Activated naive CD4-positive, alpha-beta T cell treated with anti-CD3 and anti-CD28 coated beads for 36 hours (primary cell): ENCODE measurements at places on chromosomes 6 and 20. TPM values are rescaled to one million over a fixed set of nuclear protein-coding genes. Genes with fewer than 3 reads are reported as not detected.

The NNAT gene
- total RNA-seq: 0.91 TPM

GRCh38 chr6:159170999-159171712, 2.0 kb downstream of the FNDC1 start:
- no peak overlapping the region for H3K27ac ChIP-seq
- DNase-seq: no peak

The DEFB124 gene
- not detected for total RNA-seq

- H3K36me3 ChIP-seq: peaks cover 45% of the 10 kb centered on the region
- no peak overlapping the region for H3K27ac ChIP-seq
- no peaks in the 10 kb centered on the region for H3K27me3 ChIP-seq
- no peak for DNase-seq
Observed at GRCh38 chr20:24972341-24972740, 20.2 kb downstream of the APMAP start.

- no peaks in the 10 kb centered on the region for H3K36me3 ChIP-seq
- H3K4me3 ChIP-seq: no peak overlapping the region
- H3K27ac ChIP-seq: no peak overlapping the region
- DNase-seq: no peak
- H3K27me3 ChIP-seq: no peaks in the 10 kb centered on the region
- peaks cover 14% of the 10 kb centered on the region for H3K4me1 ChIP-seq
Observed at GRCh38 chr20:36833275-36834020, 42.5 kb upstream of the TLDC2 start.

The SLC22A16 gene
- not detected for total RNA-seq

DNA sequence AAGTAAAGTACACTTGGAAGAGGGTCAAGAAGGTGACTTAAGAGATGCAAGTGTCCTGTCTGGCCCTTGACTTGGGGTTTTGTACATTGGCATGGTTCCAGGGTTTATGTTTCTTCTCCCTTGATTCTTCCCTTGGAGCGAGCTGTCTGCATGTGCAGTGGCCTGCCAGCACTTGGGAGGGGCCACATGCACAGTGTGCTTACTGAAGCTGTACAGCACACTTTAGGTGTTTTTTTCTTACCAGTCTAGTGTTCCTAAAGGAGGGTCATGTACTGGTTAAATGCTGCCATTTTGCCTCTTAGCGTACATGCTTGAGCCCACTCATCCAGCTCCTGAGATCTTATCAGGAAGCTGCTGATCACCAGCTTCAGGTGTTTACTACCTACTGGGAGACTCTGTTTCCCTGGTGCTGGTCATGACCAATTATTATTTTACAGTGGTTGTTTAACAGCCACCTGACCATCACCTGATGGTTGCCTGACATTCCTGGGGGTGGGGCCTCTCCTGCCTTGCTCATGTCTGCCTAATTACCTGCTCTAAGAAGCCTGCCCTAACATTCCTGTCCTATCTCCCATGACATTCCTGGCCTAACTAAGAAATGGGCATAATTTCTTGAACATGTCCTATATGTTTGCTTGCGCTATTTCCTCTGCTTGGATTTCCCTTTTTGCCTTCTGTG, 182.9 kb downstream of the MCHR2 start:
- H3K27ac ChIP-seq: no peak overlapping the region
- no peaks in the 10 kb centered on the region for H3K36me3 ChIP-seq
- H3K27me3 ChIP-seq: peaks cover 27% of the 10 kb centered on the region
- H3K4me3 ChIP-seq: no peak overlapping the region

GRCh38 chr20:44187772-44188709, 1.1 kb upstream of the JPH2 start:
- no peaks in the 10 kb centered on the region for H3K36me3 ChIP-seq
- no peak for DNase-seq
- H3K27ac ChIP-seq: no peak overlapping the region
- peaks cover 8% of the 10 kb centered on the region for H3K4me1 ChIP-seq

GRCh38 chr6:132167929-132168892, 217.0 kb upstream of the CCN2 start:
- no peak overlapping the region for H3K27ac ChIP-seq
- no peak overlapping the region for H3K4me3 ChIP-seq

DNA sequence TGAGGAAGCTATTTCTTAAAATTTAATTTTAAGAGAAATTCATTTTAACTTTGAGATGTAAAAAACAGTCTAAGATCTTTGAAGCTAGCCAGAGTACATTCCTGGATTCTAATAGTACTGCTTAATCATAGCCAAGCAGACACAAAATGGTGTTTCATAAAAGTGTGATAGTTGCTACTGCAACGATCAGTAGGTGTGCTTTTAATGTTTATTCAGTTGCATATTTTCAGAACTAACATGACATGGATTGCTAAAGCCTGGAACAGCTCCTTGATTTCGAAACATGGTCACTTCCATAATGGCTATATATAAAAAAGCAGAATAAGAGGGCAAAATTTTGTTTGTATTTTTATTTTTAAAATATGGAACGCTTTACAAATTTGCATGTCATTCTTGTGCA, 35.5 kb downstream of the SESN1 start:
- peak overlapping the region; percentile 55 for H3K27ac ChIP-seq
- H3K27me3 ChIP-seq: no peaks in the 10 kb centered on the region
- peaks cover 37% of the 10 kb centered on the region for H3K4me1 ChIP-seq
- no peak overlapping the region for H3K4me3 ChIP-seq

DNA sequence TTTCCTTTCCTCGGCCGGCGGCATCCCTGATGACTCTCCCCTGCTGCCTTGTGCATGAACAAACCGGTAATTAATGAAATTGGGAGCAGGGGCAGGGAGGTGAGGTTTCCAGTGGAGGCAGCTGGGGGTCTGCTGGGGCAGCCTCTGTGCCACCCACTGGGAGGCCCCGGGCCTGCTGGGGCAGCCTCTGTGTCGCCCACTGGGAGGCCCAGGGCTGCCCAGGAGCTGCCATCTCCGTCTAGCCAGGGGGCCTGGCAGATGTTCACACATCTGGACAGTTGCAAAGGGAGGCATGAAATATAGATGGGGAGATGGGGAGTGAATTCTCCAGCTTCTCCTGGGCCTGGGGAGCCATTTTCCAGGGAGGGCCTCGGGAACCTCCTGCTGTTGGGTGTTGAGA, 33.8 kb downstream of the TOX2 start:
- no peak overlapping the region for H3K4me3 ChIP-seq
- H3K36me3 ChIP-seq: no peaks in the 10 kb centered on the region
- no peak overlapping the region for H3K27ac ChIP-seq
- H3K4me1 ChIP-seq: peaks cover 47% of the 10 kb centered on the region
- H3K27me3 ChIP-seq: peaks cover 6% of the 10 kb centered on the region
- DNase-seq: no peak

DNA sequence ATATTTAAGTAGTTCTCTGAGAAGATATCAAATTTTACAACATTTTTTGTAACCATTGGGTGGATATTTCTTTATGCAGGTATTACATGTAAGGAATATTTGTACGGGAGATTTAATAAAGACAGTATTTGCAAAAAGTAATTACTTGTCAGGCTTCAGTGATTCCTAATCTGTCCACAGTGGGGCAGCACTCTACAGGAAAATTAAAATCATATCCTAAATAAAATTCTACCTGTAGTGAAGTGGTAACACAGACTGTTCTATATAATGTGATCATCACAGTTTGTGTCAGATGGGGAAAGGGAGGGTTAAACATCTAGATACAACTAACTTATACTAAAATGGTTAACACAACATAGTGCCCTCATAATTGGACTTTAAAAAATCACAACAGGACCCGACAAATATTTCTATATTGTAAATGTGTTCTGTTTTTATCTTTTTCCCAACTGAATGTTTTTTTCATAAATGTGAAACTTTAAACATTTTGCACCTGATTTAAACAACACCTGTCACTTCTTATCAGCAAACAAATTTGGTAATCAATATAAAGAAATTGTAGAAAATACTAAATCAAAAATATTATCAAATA, 145.6 kb upstream of the MANEA start:
- peaks cover 2% of the 10 kb centered on the region for H3K27me3 ChIP-seq
- no peak overlapping the region for H3K27ac ChIP-seq
- no peak overlapping the region for H3K4me3 ChIP-seq
- DNase-seq: peak; percentile 62
- H3K4me1 ChIP-seq: no peaks in the 10 kb centered on the region

DNA sequence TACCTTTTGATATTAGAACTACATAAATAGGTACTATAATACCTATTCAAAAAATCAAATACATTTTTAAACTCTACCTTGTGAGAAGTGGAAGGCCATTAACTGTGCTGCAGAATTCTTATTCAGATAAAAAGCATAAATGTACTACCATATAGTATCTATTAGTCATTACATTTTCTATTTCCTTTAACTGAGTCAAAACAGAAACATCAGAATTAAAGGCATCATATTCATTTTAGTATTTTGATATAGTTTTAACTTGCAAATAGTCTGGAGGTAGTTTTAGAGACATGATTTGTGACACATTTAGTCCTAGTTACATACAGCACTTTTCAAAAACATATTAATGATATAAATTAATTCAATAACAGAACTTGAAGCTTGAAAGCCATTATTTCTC, 39.9 kb upstream of the TAB2 start:
- H3K4me1 ChIP-seq: peaks cover 29% of the 10 kb centered on the region
- DNase-seq: no peak
- no peak overlapping the region for H3K4me3 ChIP-seq
- H3K27me3 ChIP-seq: no peaks in the 10 kb centered on the region
- no peak overlapping the region for H3K27ac ChIP-seq

GRCh38 chr20:21151791-21152190, 25.9 kb downstream of the KIZ start:
- H3K4me3 ChIP-seq: no peak overlapping the region
- no peaks in the 10 kb centered on the region for H3K27me3 ChIP-seq
- no peak for DNase-seq
- no peak overlapping the region for H3K27ac ChIP-seq
- H3K36me3 ChIP-seq: peaks cover 28% of the 10 kb centered on the region
- no peaks in the 10 kb centered on the region for H3K4me1 ChIP-seq

DNA sequence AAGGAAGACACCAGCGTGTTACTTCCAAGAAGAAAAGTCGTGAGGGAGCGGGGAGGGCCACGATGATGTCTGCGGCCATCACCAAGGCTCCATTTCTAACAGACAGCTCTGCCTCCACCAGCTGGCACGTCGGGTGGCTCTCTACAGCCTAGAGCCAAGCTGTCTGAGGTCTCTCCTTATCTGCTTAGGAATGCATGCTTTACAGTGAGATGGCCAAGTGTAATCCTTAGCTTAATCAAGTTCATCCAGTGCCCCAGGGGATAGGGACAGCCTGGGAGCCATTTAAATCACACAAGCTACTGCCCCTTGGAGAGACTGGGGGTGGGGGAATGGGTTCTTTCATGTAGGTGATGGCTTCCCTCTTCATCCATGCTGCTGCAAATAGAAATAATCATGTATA, 213.8 kb upstream of the CST7 start:
- no peaks in the 10 kb centered on the region for H3K36me3 ChIP-seq
- no peak overlapping the region for H3K4me3 ChIP-seq
- no peak for DNase-seq
